ENCODE measurements at places on chromosomes 5 and 9.

GRCh38 chr9:87663556-87663955 is 62.4 kb upstream of the CTSL start:
- DNase-seq: no peak

GRCh38 chr9:131892162-131892707 is 152.4 kb upstream of the RAPGEF1 start:
- DNase-seq: no peak

- no peak for DNase-seq
Observed at GRCh38 chr5:66617226-66617861, 21.2 kb downstream of the MAST4 start.

GRCh38 chr9:106451223-106451622 is 411.7 kb upstream of the ZNF462 start:
- no peak for DNase-seq

DNA sequence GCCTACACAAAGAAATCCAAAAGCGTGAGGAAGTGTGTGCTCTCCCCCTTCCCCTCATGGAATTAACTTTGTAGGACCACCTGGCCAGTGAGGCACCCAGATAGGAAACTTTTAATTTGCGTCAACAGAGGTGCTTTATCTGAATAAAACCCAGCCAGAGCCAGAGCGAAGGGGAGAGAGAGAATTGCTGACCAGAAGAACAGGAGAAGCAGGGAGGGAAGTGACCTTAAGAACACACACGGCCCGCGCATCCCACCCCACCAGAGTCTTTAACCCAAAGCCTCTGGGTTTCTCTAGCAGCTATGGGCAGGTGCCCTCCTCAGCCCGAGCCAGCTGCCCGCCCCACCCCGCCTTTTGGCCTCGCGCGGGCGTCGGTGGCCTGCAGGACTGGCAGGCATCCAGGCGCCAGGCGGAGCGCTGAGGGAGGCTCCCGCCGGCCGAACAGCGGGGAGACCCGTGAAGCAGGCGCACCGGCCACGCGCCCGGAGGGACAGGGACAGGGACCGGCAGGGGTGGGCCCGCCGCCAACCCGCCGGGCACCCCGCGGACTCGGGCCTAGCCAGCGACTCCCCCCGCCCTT is 580 bp downstream of the ERAP1 start:
- DNase-seq: no peak

DNA sequence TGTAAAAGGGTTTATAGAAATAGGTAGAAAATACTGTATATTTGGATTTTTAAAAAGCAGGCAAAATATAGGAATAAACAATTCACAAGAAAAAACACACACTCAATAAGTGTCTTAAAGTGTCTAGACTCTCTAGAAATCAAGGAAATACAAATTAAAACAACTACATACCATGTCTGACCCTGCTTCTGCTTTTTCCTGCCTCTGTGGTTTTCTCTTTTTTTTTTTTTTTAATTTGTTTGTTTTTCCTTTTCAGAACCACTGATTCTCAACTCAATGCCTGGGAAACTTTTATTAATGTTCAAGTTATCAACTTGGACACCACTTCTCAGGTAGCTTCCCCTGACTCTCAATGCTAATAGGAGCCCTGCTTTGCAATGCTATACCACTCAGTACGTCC is 25.5 kb upstream of the TAS2R1 start:
- no peak for DNase-seq

DNA sequence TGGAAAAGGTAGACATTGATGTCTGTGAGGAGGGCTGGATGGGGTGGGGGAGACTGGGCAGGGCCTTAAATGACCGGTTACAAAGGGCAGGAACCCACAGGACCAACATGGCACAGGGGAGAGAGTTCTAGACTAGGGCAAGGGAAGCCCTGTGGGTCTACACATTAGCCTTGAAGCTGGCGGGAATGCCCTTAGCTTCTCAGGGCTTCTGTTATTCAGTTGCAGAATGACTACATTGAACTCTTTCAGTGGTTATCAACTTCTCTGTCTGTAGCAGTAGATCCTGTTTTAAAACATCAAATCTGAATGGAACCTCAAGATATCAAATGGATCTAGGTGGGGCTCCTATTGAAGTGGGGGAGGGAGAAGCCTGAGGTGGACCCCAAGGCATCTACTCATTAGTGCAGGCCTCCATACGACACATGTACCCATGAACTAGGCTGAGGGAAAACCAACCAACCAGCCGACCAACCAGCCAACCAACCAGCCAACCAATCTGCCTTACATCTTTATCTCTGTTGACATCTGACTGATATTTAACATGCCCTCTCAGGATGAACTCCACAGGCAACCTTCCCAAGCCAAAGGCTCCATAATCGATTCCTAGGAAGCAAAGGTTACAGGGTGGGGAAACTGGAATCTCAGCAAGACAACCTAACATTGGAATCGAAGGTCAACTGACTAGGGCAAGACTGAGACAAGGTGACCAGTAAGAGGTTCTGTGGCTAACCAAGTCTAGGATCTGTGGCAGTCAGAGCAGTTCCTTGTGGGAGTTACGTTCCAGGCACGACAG is 48.3 kb downstream of the DAP start:
- no peak for DNase-seq

DNA sequence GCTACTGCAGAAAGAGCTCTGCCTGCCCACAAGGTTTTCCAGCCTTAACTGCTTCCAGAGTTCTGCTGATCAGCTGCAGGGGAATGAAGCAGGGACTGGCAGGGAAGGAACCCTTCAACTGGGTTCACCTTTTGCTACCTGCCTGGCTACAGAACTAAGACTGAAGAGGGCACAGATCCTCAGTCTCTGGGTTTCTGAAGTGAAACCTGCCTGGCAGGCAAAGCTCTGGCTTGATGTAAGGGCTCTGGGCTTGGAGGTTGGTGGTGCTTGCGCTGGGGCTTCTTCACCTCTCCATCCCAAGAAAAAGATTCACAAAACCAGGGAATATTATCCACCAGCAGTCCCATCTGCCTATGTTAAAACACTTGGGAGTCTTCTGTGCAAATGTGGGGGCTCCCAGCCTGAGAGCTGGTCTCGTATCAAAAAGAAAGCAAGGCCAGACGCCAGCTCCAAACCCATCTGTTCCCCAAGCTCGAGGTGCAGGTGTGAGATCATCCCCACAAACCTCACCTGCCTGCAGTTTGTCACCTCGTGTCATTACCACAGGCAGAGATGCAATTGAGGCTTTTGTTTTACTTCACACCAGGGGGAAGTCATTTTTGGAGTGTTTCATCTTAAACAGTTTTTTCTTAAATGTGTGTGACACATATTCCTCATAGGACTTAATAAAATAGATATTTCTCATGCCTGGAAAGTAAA is 58.3 kb downstream of the BNC2 start:
- no peak for DNase-seq

DNA sequence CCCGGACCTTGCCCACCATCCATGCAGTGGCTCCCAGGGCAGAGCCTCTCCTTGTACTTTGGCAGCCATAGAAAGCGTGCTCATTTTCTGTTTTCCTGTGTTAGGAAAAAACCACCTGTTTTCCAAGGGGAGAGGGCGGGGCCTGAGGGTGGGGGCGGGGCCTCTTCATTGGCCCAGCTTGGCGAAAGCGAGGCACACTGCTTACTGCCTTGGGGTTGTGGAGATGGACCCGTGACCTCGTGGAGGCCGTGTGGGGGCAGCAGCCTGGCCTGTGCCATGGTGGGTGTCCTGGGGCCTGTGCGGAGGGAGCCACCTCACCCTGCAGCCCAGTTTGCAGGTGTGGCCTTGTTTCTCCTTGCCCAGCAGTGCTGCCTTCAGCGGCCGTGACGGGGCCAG is 4.4 kb upstream of the TOR4A start:
- no peak for DNase-seq

DNA sequence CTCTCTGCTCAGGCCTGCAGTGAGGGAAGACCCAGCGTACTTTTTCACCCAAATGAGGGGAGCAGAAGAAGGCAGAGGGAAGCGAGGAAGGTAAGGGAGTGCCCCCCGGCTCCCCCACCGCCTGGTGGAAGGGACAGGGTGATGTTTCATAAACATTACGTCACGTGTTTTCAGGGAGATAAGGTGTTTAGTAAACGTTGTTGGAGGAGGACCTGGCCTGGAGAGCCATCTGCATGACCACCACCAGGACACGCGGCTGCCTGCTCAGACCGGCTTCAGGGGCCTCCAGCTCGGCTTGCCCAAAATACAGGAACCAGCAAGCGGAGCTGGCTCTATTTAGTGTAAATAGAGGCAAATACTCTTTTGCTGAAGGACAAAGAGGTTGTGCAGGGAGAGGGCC is 40.0 kb upstream of the C5orf58 start:
- no peak for DNase-seq

Measured in activated effector memory CD4-positive, alpha-beta T cell treated with Interleukin-2 at 50 U/mL for 16 hours (primary cell).